ENCODE measurements at places on chromosomes 6 and 20. TPM values are rescaled to one million over a fixed set of nuclear protein-coding genes. Genes with fewer than 3 reads are reported as not detected.

GSTA3 gene
- 0.69 TPM for total RNA-seq

SLC22A3 gene
- 3.9 TPM for total RNA-seq

MUC21 gene
- not detected for total RNA-seq

BMP7 gene
- total RNA-seq, result 23.3 TPM

BMP2 gene
- 6.7 TPM for total RNA-seq

Data from diencephalon (tissue), 1 donor.